GM19239 (cell line): ENCODE measurements at places on chromosomes 7 and 10.

- no peak for DNase-seq
Measured at GRCh38 chr10:86105640-86106039, 261.0 kb downstream of the GRID1 start.

DNA sequence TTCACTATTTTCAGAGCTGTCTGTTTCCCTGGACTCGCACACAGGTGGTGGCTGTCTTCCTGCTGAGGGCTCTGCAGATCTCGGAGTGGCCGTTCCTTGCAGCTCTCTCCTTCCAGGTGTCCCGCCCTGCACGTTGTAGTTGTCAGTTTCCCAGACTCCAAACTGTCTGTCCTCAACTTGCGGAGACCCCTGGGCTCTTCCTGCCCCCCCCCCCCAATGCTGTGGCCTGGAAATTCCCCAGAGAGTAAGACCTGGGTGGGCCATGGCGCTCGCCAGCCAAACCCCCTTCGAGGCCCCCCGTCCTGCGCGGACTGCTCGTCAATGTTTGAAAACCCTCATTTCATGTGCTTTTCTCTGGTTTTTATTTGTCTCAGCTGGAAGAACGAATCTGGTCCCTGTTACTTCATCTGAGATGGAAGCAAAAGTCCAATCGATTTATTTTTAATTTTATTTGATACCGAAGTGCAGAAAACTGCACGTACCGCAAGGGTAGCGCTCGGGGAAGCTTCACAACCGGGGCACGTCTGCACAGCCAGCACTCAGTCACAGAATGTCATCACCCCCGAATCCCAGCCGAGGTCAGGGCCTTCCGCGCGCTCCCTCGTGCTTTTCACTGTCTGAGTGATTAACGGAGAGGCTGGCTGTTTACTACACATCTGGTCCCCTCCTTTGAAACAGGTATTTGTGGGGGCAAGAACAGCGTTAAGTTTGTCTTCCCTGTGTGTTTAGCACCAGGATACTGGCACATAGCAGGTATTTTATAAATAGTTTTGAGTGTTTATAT, 46.4 kb upstream of the NKX6-2 start:
- no peak for DNase-seq

- DNase-seq, result no peak
Measured at GRCh38 chr10:96987842-96988175, 155.7 kb downstream of the LCOR start.

DNA sequence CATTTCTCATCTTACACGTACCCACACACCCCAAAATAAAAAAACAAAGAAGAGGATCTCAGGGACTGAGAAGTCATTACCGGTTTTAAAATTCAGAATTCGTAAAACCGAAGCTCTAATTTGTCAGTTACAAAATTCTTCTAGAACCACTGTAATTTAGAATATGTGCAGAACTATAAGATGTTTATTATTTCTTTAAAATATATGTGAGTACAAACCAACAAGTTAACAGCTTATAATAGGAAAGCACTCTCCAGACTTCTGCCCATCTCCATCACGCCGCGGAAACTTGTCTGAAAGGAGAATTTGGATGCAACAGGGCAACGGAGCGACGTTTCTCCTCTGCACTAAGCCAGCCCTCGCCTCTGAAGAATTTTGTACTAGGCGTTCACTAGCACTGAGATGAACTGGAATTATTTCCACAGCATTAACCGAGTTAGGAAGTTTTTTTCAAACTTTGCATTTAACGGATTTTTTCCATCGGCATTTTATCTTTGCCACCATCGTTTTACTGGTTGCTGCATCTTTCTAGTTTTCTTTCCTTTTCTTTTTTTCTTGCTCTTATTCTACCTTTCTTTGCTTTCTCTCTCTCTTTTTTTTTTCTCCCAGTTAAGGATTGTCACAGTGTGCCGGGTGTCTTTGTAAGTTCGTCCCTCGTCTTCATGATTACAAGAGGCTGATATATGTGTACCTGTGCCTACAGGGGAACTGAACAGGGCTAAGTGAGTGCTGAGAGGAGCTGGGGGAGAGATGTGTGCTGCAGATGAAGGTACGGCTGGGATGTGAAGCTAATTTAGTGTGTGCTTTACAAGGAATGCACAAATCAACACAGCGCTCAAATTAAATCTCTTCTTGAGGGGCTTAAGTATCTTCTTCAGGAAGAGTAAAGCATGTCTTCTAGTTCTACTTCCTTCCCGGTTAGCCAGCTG, 295.9 kb upstream of the NFE2L3 start:
- no peak for DNase-seq

DNA sequence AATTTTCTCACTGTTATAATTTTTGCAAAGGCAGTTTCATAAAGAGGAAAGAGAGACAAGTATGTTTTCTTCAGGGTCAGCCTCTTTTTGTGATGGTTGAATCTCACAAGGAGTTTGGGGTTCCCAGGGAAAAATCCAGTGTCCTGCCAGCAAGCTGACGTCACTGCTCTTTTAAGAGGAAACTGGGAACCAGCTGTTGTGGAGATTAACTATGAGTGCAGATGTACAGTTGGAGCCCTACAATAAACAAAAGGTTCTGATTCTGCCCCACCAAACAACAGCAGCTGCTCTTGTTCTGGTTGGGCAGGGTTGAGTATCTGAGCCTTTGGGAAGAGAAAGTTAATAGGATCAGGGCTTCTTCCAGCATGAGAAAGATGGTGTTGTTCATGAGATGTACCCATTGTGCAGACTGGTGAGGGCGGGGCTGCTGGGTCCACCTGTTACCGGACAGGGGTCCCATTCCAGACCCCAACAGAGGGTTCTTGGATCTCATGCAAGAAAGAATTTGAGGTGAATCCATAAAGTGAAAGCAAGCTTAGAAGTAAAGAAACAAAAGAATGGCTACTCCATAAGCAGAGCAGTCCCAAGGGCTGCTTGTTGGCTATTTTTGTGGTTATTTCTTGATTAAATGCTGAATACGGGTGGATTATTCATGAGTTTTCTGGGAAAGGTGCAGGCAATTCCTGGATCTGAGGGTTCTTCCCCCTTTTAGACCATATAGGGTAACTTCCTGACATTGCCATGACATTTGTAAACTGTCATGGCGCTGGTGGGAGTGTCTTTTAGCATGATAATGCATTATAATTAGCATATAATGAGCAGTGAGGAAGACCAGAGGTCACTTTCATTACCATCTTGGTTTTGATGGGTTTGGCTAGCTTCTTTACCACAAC, 12.5 kb downstream of the PRF1 start:
- no peak for DNase-seq

DNA sequence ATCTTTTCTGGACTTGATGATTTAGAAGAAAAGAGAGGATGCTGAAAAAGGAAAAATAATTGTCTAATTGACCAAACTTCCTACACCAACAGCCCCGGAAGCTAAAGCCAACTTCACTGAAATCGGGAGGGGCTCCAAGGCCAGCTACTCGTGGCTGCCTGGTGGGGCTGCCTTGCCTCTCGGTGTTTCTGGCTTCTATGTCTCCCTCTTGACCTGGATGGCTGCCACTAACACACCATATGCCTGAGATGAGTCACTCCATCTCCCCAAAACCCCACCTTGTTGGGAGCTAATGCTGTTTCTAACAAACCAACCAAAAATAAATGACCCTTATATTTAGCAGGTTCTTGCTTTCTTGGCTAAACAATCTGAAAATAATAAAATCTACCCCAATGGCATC, 87.6 kb upstream of the AFAP1L2 start:
- no peak for DNase-seq

GRCh38 chr7:1943933-1944618, 274.0 kb downstream of the ELFN1 start:
- no peak for DNase-seq

GRCh38 chr7:29243910-29244655, 49.5 kb downstream of the CHN2 start:
- DNase-seq, result no peak

- no peak for DNase-seq
Measured at GRCh38 chr7:17046259-17046658, 164.5 kb upstream of the AGR3 start.

- DNase-seq, result no peak
Measured at GRCh38 chr7:362402-363096, 72.6 kb downstream of the FOXL3 start.

DNA sequence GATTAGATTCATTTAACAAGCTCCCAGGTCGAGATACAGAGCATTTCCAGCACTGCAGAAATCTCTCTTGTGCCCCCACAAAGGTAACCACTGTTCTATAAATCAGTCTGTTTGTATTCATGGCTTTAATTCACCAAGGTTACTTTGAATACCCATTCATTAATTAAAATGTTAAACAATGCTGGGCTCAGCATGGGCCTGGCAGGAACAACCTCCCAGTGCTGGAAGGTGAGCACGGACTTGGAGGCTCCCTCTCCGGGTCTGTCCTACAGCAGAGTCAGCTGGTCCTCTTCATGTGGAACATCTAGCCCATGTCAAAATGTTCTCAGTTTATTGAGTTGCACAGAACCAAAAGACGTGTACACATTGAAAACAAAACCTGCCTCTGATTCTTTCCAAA, 15.6 kb upstream of the EFCAB10 start:
- DNase-seq, result no peak

DNA sequence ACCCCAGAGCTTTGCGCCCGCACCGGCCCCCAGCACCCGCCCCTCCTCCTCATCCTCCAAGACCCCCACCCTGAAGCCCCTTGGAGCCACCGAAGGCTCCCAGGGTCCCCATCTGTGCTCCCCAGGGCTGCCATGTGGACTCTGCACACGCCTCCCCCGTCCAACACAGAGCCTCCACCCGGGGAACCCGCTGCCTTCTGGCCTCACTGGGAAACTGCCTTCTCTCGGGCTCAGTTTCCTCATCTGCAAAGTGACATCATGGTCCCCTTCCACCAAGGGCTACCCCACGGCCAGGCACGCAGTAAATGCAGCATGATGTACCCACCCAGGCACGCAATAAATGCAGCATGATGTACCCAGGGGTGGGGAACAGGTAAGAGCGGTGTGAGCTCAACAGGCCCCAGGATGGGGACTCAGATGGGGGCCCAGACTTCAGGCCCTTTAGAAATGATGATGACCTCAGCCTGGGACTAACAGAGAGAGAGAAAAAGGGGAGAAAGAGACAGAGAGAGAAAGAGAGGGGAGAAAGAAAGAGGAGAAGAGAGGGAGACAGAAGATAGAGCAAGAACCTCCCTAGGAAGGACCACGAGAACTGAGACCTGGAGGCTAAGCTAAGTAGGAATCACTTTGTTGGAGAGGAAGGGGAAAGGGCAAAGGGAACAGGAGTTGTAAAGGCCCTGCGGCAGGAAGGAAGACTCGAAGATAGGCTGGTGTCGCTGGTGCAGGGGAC, 2.5 kb upstream of the MICALL2 start:
- no peak for DNase-seq

DNA sequence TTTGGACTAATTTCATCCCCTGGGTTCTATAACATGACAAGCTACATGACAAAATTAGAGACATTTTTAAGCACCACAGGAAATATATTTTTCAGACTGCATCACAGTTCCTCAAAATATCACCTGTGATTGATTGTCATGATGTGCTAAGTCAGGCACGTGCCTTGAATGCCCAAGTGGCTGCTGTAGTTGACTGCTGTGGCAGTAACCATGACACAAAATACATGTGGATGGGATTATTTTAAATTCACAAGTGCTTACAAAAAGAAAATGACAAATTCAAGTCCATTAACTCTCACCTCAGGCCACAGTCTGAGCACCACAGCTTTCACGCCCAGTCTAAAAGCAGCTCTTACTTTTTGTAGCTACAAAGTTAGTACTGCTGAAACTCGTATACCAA, 45.5 kb downstream of the TNPO3 start:
- peak; percentile 20 for DNase-seq

DNA sequence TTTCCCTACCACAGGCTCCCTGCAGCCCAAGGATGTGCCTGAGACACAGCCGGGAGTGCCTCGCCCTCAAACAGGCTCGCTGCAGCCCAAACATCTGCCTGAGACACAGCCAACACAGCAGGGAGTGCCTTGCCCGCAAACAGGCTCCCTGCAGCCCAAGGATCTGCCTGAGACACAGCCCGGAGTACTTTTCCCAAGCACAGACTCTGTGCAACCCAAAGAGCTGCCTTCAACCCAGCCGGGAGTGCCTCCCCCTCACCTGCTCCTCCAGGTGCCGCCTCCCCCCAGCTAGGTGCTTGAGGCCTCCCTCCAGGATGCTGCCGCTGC, 42.9 kb downstream of the ANTXRL start:
- DNase-seq, result no peak

- DNase-seq, result no peak
Measured at GRCh38 chr10:94383530-94383929, 18.8 kb upstream of the TBC1D12 start.

DNA sequence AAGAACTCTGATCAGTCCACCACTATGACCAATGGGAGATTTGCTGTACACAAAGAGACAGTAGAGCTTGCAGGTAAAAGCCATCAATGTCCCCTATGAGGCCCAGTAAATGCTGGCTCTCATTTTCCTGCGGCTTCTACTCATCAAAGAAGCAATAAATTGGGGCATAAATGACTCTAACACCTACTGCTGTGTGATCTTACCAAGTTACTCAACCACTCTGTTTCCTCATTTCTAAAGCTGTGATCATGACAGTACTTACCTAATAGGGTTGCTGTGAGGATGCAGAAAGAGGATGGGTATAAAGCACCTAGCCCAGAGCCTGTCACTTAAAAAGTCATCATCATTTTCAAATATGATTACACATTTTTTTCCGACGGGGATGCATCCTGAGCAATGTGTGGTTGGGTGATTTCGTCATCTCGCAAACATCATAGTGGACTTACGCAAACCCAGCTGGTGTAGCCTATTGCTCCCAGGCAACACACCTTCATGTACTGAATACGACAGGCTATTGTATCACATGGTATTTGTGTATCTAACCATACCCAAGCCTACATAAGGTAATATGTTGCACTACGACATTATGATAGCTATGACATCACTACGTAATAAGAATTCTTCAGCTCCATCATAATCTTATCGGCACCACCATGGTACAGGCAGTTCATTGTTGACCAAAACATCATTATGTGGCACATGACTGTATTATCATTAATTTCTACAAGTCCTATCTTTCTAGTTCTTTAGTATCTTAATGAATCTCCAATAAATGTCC, 7.1 kb upstream of the MGMT start:
- DNase-seq, result no peak

- no peak for DNase-seq
Measured at GRCh38 chr7:159147687-159148086, 3.0 kb upstream of the VIPR2 start.

DNA sequence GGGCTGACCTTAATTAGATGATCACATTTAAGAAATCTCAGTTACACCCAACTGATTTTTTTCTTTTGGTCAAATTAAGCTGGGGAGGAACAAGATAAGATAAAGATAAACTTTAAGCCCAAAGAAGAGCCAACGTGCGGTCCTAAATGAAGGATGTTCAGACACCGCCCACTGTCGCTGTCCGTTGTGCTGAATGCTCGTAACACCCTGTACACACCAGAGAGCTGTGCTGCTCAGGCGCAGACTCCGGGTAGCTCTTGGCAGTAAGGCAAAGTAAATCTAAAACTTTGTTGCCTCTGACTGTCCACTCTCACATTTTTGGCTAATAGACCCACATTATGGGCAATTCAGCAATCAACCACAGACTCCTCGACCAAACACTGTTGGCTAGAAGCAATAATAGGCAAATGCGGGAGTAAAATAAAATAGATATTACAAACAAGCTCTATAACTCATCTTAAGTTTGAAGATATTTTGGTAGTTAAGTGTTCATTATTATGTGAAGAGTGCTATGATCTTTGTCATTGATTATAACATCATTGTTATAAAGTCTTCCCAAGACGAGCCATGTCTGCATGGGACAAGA, 57.1 kb downstream of the PLPP4 start:
- DNase-seq, result no peak

- DNase-seq, result no peak
Measured at GRCh38 chr7:157502701-157503111, 165.9 kb downstream of the DNAJB6 start.
